ENCODE measurements at places on chromosomes 4 and X.
A peak's percentile ranks its signal among the peaks of the same experiment; 100 is the strongest.

- no peak for DNase-seq
These were observed 5.3 kb downstream of the ARSF start for GRCh38 chrX:3046253-3047240.

DNA sequence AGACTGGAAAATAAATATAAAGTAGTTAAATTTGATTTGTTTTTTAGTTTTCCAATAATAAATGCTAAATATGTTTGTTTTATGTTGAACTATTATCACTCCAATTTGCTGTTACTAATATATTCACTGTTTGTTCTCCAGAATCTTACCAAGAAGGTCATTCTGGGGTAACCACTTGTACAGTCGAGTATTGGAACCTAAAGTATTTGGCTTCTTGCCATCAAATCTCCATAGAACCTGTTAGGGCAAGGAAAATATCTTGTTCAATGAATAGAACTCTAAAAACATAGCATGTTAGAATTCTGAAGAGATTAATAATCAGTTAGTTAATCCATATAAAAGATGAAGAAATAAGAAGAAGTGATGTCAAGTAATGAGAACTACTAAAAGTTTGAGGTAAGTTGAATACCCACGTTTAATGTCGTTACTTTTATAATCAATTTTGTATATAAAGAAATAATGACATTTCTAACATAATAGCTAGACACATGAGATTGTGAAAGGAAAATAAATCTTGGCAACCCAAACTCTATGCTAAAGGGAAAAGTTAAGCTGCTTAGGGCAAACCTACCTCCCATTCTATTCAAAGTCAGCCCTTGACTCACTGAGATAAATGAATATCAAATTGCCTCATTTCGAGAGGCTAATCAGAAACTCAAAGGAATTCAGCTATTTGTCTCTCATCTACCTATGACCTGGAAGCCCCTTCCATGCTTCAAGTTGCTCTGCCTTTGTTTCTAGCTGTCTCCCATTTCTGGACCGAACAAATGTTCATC is 15.3 kb downstream of the UGT2B15 start:
- DNase-seq = no peak

DNA sequence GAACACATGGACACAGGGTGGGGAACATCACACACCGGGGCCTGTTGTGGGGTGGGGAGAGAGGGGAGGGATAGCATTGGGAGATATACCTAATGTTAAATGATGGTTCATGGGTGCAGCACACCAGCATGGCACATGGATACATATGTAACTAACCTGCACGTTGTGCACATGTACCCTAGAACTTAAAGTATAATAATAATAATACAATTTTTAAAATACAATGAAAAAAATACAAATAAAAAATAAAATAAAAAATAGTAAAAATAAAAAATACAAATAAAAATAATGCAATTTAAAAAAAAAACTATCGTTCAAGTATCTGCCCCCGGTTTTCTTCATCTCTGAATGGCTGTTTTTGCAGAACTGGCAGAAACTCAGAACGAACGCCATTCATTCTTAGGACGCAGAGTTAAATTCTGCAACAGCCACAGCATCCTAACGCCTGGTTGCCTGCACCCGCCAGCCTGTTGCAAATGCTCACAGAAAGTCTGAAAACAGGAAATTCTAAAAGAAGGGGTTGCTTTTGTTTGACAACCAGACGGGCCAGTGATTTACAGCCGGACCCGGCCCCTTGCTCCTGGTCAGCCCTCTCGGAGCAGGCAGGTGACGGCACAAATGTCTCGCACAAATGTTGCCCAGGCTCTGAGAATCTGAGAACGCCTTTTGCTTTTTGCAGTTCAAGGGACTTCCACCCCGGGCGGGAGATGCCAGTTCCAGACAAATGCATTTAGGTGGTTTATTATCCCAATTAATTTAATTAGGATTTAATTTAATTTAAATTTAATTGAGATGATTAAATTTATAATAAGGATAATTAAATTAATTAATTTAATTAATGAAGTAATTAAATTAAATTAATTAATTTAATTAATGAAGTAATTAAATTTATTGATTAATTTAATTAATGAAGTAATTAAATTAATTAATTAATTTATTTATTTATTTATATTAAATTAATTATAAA is 47.8 kb downstream of the CRLF2 start:
- no peak for DNase-seq

DNA sequence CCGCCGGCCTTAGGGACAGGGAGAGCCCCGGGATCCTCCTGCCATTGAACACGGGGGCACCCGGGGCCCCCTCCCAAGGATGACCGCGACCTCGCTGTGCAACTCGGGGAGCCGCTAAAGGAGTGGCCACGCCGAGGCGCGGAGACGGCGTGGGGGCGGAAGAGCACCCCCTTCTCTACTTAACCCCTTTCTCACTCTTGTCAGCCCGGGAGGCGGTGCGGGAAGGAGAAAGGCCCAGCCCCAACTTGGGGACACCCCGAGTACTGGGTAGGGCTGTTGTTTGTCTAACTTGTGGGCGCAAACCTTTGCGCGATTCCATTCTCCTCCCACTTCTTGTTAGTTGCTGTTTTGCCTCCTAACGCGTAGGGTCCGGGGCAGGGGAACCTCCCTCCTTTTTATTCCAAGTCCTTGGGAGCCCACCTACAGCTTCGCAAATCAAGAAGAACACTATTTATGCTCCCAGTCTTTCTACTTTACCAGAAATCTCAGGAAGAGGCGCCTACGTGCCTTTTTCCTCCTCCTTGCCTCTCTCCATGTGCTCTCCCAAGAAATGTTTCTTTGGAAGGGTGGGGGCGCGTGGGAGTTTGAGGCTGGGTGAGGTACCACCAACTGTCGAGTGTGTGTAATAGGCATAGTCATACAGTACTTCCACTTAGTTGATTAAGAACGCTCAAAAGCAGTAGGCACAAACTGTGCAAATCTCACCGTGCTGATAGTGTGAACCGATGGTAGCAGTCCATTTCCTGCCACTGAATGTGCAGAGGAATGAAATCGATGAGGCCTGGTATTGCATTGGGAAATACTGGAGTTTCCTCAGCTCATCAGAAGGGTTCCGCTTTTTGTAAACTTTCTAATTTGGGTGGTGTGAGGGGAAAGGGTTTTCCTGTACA is 813 bp downstream of the DIAPH2 start:
- DNase-seq = peak; percentile 8

- no peak for DNase-seq
These were observed 1646.9 kb upstream of the ADGRL3 start for GRCh38 chr4:59553063-59553720.

DNA sequence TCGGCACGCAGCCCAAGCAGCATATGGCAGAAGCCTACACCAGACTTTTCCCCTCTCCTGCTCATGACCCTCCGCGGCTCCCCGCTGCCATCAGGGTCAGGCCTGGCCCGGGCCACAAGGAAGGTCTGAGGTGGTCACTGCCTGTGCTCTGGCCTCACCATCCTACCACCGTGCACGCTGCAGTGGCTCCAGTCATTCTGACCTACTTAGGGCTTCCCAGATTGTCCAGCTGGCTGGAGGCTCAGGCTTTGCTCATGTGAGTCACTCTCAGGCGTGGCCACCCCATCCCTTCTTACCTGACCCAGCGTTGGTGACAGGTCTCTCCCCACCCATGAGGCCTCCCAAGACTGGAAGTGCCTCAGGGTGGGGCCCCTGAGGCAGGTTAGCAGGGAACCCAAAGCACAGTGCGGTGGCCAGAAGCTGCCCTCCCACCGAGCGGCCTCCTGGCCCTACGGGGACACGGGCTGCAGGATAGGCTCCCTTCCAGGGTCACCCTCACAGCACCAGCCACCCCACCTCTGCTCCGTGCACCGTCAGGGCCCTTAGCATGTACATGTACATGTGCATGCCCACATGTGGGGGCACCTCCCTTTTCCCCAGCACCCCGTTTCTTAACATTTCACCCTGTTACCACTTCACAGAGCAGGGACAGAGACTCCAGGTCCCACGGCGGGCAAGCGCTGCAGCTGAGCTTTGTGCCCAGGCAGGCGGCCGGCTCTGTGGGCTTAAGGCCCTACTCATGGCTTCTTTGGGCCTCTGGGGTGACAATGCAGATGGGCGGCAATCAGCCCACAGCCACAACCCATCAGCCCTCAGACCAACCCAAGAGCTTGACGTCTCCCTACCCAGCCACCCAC is 2.2 kb downstream of the TREX2 start:
- no peak for DNase-seq

DNA sequence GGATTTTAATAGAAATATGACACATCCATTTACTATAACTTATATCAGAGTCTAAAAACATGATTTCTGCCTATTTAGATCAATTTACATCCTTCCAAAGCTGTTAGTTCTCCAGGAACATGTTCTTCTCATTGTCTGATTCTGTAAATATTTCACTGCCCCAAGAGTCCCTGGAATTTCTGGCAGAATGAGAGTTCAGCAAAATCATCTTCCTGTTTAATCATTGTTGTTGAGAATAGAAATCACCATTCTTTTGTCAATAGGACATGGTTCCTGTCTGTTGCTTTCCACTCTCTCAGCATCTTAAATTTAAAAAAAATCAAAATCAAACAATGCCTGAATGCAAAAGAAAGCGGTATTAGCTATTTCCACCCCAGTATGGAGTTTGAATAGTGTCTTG is 172.8 kb upstream of the FRMPD4 start:
- no peak for DNase-seq

DNA sequence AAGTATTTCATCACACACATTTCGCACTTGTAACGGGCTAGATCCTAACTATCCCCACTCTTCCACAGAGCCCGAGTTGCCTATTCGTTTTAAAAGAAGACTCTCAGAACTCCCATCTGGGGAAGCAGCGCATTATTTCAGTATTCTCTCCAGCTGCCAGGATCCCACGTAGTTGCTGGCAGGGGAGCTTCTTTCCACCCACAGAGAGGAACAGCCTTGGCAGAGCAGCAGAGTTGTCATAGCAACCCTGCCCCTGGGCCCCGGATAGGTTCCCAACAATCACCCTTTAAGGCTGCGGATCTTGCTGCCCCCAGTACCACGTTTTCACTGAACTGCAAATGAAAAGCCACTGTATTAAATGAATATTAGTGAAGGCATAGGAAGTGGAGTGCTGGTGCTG is 106.7 kb downstream of the GPM6A start:
- no peak for DNase-seq

DNA sequence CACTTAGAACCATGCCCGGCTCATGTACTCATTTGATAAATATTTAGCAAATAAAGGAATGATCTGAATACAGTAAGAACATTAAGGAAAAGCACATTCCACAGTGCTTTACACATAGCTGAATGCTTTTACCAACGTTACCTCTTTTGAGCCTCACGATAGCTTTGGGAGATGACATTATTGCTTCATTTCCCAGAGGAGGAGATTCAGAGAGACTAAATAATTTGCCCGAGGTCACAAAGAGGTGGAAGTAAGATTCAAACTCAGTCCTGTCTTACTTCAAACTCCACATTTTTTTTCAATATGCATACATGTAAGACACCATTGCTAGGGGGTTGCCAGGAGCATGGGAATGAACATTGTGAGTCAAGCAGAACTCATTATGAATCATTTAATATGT is 538.5 kb downstream of the BCOR start:
- no peak for DNase-seq

DNA sequence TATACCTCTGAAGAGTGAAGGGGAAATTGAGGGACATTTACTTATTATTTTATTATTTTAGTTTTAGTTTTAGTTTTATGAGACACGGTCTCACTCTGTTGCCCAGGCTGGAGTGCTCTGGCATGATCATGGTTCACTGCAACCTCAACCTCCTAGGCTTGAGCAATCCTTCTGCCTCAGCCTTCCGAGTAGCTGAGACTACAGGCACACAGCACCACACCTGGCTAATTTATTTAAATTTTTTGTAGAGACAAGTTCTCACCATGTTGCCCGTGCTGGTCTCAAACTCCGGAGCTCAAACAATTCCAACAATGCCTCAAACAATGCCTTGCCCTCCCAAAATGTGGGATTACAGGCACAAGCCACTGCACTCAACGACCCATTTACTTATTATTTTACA is 68.4 kb upstream of the BMP2K start:
- no peak for DNase-seq

DNA sequence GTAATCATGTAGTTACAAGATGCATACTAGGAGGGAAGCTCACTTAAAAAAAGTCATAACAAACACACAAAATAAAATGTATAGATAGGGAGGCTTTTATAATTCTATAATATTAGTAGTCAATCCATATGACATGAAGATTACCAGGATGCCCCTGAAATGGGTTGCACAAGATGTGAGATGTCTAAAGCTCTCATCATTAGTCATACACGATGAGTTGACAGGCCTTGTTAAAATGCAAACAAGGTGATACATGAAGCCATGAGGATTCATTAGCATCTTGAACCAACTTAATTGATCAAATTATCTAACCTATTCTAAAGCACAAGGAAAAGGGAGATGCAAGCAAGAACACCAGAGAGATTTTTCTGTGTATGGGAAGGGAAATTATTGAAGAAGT is 470.2 kb downstream of the IQCM start:
- no peak for DNase-seq

DNA sequence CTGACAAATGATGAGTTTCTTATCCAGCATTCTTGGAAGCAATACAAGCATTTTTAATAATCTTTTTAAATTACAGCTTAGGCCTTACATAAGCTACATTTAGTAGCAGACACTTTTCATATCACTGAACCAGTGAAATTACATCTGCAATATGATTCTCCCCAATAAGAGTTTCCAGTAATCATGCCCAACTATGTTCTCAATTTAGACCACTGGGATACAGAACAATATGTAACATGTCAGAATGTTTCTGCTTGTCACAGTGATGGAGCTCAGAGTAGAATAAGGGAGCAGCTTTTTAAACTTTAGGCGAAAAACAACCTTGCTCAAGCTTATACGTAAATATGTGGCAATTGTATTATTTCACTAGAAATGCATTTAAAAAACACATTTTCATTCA is 1132.2 kb downstream of the FAT4 start:
- DNase-seq = no peak

DNA sequence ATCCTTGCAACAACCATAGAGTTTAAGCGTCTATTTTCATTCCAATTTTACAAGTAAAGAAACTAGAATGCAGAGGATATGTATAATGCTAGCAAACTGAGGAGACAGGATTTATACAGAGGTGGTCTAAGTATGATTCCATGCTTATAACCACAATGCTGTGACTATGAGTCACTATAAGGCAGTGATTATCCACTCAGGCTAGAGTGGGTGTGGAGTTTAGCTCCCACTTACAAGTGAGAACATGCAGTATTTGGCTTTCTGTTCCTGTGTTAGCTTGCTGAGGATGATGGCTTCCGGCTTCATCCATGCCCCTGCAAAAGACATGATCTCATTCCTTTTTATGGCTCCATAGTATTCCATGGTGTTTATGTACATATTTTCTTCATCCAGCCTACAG is 41.6 kb upstream of the EDA2R start:
- no peak for DNase-seq

DNA sequence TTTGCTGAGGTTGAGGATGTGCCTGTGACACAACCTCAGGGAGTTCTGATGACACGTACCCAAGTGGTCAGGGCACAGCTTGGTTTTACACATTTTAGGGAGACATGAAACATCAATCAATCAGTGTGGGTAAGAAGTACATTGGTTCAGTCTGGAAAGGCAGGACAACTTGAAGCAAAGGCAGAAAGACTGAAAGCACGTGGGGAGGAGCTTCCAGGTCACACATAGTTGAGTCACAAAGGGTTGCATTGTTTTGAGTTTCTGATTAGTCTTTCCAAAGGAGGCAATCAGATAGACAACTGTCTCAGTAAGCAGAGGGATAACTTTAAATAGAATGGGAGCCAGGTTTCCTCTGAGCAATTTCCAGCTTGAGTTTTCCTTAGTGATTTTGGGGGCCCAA is 1910.0 kb upstream of the AGA start:
- DNase-seq = no peak

Measured in T-helper 22 cell (primary cell).